ENCODE measurements at places on chromosomes 2 and 18.

GRCh38 chr2:122531290-122532071 is 776.0 kb downstream of the TSN start:
- no peak for DNase-seq

DNA sequence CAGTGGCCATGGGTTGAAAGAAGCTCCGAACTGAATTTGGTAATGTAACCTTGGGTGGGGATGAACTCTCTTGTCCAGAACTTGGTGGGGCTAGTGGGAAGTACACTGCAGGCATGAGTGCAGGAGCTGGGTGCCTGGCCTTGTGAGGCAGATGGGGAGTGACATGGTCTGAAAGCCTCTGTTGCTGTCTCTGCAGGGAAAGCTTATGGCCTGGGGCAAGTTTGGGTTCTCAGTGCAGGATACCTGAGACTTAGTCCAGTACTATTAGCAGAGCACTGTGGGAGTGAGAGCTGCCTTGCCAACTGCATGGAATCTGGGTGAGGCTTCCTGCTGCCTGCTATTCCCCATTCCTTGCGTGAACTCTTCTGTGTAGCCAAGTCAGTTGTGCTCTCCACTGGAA is 1620.9 kb upstream of the NXPH2 start:
- DNase-seq, result no peak

- DNase-seq, result no peak
These were observed 3.5 kb upstream of the RFX8 start for GRCh38 chr2:101478181-101479001.

- DNase-seq, result no peak
These were observed 19.6 kb downstream of the CAPN14 start for GRCh38 chr2:31197669-31198068.

DNA sequence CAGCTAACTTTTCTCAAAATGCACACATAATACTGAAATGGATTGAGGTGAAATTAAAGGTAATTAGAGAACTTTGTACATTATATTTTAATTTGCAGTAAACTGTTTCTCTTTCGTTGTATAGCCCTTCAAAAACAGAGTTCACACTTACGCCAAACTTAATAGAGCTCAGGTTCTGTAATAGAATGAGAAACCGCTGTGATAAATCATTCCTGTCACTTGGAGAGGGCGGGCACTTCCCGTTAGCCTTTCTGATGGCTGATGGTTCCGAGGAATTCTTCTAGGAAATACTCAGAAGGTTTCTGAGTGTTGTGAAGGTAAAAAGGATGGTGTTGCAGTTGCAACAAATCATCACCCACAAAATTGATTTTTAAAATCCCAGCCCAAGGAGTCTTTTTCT is 155.8 kb upstream of the ALKAL2 start:
- no peak for DNase-seq

- no peak for DNase-seq
These were observed 124.7 kb upstream of the GATA6 start for GRCh38 chr18:22044474-22045220.

- no peak for DNase-seq
These were observed 864 bp upstream of the XPO1 start for GRCh38 chr2:61538920-61539520.

DNA sequence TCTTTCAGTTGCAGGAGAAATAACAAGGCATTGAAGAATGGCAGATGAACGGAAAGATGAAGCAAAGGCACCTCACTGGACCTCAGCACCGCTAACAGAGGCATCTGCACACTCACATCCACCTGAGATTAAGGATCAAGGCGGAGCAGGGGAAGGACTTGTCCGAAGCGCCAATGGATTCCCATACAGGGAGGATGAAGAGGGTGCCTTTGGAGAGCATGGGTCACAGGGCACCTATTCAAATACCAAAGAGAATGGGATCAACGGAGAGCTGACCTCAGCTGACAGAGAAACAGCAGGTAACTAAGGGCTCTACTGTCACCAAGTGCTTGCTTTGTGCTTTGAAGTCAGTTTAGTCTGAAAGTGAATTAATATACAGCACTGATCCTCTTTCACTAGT is 118.5 kb upstream of the UNC80 start:
- no peak for DNase-seq

DNA sequence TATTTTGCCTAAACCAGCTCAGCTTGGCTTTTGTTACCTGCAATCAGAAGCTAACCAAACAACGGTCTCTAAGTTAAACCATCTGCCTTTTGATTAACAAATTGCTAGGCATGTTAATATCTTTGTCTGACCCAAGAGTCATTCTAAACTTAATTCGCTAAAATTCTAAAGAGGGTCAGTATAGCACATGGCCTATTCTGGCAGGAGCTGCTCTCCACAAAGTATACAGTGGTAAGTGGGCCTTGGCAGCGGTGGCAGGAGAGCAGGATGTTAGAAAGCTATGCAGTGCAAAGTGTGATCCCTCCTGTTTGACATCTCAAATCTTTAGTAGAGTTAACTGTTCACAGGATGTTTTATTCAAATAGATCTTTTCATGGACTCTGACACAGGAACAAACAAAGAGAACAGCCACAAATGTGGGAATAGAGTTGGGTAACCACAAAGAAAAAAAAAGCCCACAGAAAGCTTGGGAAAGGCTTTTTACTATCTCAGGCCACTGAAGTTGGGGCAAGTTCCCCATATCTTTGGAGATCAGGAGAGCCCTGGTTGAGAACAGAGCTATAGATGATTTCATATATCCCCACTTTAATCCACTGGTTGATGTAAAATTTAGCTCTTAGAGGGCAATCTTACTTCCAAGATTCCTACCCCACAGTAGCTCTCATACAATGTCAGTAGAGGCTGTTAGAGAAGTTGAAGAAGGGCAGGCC is 10.6 kb downstream of the CFAP210 start:
- no peak for DNase-seq

- DNase-seq, result no peak
These were observed 9.6 kb downstream of the CPLX4 start for GRCh38 chr18:59308938-59309260.

DNA sequence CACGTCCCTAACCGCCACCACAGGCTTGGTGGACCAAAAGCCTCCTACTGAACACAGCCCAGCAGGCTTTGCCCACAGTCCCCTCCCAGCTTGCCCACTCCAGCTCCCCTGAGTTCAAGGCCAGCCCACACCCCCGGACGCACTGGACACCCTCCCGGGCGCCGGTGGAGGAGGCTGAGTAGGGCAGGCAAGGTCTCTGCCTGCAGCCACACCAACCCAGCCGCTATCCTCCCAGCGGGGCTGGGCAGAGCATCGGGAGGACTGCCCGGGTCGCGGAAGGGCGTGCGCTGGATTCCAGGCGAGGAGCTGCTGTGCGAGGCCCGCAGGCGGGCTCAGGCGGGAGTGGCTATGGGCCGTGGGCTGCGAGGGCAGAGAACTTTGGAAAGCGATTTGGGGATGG is 49.5 kb downstream of the PLEKHB2 start:
- DNase-seq, result no peak

- no peak for DNase-seq
These were observed 162.2 kb downstream of the BCL11A start for GRCh38 chr2:60391230-60391629.

DNA sequence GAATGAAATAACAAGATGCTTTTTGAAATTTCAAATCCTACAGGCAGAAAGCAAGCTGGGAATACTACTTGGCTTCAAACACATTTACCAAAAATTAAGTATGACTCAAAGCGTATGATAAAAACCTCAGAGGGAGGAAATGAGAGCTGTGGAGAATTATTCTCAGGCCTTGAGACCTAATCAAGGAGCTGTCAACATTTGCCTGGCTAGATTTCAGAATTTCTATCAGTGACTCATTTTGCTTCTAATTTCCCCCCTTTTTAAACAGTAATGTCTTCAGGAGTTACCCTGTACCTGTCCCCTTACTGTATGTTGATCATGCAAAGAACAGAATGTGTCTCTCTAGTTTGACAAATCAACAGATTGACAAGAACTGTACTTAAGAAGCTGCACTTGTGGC is 1324.5 kb upstream of the DDX18 start:
- DNase-seq, result no peak

DNA sequence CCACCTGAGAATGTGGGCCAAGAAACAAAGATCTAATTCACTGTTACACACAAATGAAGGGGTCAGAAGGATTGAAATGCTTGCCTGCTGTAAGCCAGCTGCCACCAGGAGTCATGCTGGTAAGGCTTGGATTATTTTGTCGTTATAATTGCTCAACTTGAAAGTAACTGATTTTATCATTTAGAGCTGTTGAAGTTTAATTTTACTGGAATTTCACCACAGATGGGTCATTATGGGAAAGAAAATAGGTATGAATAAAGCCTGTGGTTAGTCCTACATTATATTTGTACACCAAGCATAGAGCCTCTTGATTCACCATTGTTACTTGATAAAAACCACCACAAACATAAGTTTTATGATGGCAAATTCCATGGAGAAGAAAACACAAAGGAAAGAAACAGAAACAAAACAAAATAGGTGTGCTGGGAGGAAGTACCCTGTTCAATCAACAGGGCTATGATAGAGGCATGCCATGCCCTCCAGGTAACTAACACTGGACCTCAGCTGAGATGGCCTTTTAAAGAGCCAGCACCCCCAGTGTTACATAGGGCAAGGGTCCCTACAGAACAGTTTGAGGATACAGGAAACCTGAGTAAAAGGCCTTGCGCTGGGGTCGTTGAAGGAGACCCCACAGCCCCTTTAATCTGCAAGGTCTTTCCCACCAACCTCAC is 3.0 kb downstream of the CLEC4F start:
- DNase-seq, result no peak

DNA sequence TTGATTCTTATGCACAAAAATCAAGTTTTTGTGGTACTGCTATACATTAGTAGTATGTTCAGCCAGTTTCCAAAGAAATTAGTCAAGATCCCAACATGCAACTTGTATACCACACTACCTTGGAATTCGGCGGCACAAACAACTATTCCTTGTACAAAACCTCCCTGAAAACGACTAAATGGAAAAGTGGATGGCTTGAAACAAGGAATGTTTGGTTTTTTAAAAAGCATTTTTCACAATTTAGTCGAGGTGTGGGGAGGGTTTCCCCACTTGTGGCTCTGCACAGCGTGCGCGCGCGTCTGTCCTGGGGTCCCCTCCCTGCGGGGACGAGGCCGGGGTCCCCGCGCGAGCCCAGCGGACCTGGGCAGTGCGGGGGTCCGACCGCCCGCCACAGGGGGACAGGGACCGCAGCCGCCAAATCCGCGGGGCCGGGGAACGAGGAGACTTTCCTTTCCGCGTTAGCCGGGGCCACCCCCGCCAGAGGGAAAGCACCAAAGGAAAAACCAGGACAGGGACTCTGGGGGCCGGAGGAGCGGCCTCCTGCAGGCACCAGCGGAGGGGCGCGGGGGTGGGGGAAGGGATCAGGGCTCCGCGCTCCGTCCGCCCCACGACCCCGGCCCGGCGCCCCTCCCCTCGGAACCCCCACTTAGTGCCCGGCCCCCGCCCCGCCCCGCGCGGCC is 534 bp upstream of the SOCS6 start:
- no peak for DNase-seq

GRCh38 chr2:127619877-127620705 is 25.9 kb upstream of the GPR17 start:
- DNase-seq, result no peak

GRCh38 chr2:1893856-1894255 is 149.5 kb upstream of the PXDN start:
- no peak for DNase-seq

DNA sequence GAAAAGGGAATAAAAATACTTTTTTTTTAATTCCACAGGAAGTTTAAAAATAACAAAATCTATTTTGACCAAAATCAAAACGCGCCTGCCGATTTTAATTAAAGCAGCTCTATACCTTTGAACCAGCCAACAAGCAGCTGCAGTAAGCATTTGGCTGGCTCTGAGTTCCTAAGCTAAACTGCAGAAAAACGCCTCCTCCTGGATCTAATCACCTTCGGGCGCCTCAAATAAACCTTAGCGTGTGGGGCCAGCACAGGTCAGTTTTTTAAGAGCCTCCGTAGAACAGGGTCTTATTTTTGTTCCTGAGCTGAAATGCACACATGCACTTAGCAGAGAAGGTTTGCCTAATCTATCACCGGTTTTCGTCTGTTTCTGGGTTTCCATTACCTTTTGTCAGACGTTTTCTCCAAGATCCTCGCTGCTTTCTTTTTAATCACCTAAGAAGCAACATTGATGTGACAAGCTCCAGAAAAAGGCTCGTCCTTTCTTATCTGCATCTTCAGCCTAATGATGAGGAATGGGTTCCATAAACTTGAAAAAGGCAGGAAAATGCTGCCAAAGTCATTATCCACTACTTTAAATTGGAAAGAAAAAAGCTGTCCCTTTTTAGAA is 64.7 kb upstream of the HNRNPA3 start:
- DNase-seq, result no peak

DNA sequence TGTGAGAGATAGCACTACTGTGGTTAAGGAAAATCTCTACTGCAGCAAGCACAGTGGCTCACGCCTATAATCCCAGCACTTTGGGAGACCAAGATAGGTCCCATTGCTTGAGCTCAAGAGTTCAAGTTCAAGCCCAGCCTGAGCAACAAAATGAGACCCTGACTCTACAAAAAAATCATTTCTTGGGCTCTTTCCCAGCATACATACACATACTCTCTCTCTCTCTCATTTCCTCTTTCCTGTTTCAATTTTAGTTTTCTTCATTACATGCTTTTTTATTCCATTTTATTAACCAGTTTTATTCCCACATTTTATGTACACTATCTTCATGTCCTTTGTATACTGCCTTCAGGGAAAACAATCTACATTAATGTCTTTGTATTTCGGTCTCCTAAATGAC is 14.6 kb downstream of the WDR33 start:
- DNase-seq, result no peak

- no peak for DNase-seq
These were observed 183.8 kb downstream of the MYCN start for GRCh38 chr2:16123856-16124780.

GRCh38 chr2:38394903-38395341 is 17.8 kb upstream of the ATL2 start:
- DNase-seq, result no peak

DNA sequence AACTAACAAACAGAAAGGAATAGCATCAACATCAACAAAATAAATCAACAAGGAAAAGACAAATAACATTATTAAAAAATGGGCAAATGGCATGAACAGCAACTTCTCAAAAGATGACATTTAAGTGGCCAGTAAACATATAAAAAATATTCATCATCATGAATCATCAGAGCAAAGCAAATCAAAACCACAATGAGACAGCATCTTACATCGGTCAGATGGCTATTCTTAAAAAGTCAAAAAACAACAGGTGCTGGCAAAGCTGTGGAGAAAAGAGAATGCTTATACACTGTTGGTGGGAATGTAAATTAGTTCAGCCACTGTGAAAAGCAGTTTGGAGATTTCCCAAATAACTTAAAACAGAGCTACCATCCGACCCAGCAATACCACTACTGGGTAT is 327.1 kb downstream of the CMPK2 start:
- DNase-seq, result no peak
